WTC11 (cell line): ENCODE measurements at places on chromosomes 16 and 17.

DNA sequence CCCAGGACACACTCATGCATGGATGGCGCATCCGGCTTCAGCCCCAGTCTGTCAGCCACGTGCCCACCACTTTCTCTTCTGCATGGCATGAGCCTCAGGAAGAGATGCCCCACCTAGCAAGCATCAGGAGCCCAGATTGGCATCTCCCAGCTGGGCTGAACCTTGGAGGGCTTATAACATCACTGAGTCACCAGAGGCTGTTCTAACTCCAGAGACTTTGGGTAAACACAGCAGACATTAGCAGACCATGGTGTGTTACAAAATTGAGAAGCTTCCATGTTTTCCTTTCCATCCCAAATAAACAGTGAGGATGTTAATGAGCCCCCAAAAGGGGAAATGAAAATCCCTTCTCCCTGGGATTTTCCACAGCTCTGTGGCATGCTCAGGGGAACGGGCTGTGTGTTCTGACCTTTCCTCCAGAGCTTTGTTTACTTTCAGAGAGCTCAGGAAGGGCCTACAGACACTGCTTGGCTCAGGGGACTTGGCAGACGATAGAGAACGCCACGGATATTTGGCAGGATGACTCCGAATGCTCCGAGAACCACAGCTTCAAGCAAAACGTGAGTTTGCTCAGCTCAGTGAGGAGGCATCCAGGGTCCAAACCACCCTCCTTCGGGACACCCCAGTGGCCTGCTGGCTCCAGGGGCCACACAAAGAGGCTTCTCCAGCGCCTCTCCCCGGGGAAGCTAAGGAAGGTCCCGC, 16.5 kb downstream of the GLP2R start:
- DNase-seq = no peak

DNA sequence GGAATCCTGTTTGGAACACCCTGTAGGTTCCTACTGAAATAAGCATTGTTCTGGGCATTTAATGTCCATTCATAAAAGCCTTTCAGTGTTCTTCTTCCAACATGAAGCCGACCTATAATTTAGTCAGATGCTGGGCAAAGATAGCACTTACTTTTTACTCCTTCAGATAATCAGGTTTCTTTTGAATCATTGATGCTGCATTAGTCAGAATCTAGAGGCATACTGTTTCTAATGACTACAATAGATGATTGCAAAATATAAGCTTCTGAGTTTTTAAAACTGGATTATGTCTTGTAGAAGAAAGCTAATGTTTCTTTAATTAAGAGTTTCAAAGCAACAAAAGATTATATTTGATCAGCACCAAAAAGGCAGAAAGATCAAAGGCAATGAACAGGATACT, 16.0 kb downstream of the MMD start:
- DNase-seq = no peak

DNA sequence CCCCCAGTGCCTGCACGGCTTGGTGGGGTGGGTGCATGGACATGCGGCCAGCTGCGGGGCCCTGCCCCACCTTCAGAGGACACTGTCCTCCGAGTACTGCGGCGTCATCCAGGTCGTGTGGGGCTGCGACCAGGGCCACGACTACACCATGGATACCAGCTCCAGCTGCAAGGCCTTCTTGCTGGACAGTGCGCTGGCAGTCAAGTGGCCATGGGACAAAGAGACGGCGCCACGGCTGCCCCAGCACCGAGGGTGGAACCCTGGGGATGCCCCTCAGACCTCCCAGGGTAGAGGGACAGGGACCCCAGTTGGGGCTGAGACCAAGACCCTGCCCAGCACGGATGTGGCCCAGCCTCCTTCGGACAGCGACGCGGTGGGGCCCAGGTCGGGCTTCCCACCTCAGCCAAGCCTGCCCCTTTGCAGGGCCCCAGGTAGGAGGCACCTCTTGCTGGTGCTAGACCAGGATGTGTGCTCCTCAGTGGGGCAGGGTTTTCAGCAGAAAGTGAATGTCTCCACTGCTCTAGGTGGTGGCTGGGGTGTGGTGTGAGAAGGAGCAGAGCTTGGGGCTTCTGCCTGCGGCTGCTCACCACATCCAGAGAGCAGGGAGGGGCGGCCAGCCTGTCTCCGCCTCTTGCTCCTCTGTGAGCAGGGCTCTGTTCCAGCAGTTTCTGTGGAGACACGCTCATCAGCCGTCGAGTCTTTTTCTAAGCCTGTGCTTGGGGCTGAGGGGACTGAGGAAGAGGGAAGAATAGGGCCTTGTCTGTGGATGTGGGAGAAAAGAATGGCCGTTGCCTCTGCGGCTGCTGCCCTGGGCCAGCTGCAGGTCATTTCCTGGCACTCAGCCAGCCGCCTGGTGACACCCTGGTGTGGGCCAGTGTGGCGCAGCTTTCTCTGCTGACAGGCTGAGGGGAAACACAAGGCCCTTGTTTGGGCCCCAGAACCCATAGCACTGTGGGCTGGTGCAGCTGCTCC, 2.2 kb downstream of the ZNF276 start:
- DNase-seq = no peak

DNA sequence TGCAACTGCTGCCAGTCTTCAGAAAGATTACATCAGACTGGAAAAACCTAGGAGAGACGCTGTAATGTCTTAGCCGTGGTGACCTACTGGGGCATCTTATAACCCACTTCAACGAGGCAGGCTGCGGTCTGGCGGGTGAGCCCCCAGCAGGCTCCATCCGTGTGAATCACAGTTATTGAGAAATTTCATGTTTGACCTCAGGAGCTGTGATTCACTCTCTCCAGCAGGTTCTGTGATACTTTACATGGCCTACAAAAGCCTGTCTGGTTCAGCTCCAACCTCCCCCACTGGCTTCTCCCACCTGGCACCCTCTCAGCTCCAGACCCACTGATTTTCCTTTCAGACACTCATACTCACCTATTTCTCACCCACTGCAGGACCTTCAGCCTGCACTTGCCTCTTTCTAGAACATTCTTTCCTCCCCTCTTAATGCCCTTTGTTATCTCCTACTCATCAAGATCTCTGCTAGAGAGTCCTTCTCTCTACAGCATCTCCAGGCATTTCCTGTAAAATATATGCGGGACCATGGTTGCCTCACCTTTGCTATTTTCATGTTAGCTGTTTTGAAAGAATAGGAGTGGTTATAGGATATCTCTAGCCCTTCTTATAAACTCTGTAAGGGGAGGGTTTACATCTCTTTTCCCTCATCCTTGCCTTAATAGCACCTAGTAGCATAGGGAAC, 227.9 kb downstream of the MAF start:
- DNase-seq = no peak

GRCh38 chr17:68445671-68446070, 11.6 kb downstream of the WIPI1 start:
- no peak for DNase-seq

DNA sequence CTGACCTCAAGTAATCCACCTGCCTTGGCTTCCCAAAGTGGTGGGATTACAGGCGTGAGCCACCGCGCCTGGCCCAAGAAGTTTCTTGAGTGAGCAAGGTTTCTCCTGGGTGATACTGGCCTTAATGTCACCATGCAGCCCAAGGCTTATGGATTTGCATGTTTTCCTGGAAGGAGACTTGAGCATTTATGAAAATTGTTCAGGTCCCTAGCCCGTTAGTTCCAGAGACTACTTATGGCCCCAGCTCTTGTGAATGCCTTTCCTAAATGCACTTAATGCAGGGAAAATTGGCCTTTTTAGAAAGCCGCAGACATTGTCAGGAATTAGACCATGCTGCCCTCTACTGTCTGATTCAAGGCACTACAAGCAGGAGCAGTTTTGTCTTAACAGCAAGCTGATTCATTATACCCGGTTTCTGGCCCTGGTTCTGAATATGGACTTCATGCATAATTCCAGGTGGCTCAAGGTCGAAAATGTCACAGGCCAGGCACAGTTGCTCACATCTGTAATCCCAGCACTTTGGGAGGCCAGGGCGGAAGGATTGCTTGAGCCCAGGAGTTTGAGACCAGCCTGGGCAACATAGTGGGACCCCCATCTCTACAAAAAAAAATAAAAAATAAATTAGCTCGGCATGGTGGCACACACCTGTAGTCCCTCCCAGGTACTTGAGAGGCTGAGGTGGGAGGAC, 91.3 kb downstream of the SNX29 start:
- peak; percentile 41 for DNase-seq

GRCh38 chr17:53527473-53527872, 295.3 kb upstream of the KIF2B start:
- DNase-seq = no peak

DNA sequence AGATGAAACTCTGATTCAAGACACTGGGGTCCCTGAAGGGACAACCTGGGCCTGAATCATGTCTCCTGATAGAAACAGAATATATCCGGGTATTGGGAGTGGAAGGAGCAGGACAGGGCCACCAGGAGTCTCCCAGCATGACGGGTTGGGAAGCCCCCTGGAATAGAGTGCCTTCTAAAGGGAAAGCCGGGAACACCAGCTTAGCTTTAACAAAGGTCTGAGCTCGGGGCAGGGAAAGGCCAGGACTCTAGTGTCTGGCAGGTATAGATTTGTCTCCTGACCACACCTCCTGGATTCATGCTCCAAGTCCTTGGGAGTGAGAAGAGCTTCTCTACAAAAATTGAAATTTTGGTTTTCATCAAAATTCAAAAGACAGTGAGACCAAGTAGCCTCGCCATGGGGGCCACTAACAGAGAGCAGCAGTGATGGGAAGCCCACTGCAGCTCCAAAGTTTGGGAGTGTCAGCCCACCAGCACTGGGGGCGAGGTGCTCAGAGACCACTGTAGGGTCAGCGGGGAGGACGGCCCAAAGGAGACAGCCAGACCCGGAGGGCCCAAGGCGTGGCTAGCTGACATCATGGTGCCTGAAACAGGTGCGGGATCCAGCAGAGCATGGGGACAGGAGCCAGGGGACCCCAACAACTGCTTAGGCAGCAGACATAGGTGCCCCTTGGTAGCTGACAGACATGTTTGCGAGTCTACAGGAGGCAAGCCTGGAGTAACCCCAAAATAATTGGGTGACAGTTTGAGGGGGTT, 81.0 kb downstream of the C16orf78 start:
- DNase-seq = no peak

DNA sequence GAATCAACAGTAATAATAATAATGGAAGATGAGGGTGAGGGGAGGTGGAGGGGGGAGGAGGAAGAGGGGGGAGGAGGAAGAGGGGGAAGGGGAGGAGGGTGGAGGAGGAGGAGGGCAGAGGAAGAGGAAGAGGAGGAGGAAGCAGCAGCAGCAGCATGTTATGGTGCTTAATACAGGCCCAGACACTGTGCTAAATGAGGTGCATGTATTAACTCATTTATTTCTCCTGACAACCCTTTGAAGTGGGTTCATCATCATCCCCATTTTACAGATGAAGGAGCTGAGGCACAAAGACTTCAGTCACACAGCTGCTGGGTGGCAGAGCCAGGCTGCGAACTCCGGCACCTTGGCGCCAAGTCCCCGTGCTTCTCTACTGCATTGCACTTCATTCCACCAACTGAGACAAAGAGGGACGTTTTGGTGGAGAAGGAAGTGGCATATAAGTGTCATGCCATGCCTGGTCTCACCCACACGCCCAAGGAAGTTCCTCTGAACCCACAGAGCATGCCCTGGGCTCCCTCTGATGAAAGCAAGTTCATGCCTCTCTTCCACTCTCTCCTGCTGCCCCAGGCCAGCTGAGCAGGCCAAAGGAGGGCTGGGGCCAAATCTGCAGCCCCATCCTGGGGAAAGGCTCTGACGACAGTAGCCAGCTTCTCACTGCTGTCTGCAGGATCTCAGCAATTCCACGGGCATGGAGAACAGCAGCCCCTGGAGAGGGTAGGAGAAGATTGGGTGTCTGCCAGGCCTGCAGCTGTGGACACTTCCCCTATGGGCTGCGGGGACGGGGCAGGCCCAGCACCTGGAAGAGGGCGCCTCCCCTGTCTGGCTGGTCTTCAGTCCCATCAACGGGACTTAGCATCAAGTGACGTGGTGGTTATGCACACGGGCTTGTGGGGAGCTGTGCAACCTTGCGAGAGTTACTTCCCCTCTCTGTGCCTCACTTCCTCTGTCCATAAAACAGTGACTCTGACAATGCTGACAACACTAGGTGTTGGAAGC, 21.8 kb downstream of the XYLT1 start:
- no peak for DNase-seq

GRCh38 chr17:70144260-70144846, 25.0 kb upstream of the KCNJ2 start:
- no peak for DNase-seq

GRCh38 chr17:36696805-36697204, 95.4 kb downstream of the MRM1 start:
- DNase-seq = no peak

GRCh38 chr17:9932491-9932890, 27.4 kb upstream of the RCVRN start:
- DNase-seq = no peak

GRCh38 chr16:65867276-65867960, 499.1 kb upstream of the CDH5 start:
- DNase-seq = no peak

GRCh38 chr17:49588312-49588711, 12.6 kb downstream of the NXPH3 start:
- DNase-seq = no peak

DNA sequence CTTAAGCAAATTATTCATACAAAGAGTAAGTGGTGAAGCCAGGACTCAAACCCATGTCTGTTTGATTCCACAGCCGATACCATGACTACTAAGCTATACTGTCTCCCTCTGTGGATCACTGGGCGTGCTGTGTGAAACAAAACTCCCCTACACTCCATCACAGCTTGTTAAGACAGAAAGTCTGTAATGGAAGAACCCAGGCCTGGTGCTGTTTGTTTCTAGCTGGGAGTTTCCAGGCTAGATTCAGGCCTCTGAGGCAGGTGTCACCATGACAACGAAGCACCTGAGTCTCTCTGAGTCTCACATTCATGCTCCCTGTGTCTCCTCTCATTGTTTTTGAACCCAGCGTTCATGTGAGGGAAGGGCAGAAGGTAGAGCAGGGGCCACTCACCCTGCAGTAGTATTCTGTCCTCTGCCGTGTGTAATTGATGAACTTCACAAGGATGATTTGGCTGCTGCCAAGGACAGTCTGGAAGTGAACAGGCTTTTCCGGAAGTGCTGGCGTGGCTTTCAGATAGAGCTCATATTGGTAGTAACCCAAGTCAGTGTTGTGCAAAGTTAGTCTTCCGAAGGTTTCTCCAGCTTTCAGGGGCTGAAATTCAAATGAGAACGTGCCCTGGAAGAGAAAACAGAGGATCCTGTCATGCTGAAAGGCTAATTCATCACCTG, 8.6 kb upstream of the VAC14 start:
- DNase-seq = no peak

- DNase-seq = no peak
Measured at GRCh38 chr17:8462564-8462963, 26.9 kb downstream of the NDEL1 start.

DNA sequence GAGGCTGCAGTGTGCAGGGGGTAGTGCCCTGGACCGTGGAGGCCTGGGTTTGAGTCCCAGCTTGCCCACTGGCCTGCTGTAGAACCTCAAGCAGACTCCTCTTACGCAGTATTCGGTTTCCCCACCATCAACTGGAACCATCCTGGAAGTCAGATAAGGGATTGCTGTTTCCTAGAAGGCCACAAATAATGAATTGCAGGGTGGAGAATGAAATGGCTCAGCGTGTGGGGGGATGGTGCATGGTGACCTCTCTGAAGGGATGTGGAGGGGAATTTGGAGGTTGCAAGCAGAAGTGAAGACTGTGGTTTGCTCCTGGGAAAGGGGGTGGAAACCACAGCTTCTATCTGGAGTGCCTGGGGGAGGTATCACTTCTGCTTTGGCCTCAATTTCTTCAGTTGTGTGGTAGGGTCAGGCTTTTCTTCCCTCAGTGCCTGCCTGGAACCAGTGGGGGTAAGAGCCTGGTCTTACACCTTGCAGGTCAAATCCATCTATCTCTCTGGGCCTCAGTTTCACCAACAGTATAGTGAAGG, 1.7 kb downstream of the ADGRG5 start:
- no peak for DNase-seq
